ENCODE measurements at places on chromosomes 7 and 10.

DNA sequence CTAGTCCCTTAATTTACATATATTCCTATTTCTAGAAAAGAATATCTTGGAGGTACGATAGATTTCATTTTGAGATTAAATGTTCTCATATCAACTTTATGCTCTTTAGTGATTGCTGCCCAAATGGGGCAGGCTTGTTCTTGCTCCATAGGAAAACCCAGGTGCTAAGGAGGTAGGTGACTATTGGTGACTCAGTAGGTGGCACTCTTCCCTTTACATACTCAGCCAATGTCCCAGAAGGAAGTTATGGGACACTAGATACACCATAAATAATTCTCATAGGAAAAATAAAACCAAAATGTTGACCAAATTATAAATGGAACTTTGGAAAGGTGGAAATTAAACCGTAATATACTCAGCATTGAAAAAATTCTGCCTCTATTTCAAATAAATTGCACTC, 4.0 kb downstream of the SKAP2 start:
- DNase-seq, result peak; percentile 73

DNA sequence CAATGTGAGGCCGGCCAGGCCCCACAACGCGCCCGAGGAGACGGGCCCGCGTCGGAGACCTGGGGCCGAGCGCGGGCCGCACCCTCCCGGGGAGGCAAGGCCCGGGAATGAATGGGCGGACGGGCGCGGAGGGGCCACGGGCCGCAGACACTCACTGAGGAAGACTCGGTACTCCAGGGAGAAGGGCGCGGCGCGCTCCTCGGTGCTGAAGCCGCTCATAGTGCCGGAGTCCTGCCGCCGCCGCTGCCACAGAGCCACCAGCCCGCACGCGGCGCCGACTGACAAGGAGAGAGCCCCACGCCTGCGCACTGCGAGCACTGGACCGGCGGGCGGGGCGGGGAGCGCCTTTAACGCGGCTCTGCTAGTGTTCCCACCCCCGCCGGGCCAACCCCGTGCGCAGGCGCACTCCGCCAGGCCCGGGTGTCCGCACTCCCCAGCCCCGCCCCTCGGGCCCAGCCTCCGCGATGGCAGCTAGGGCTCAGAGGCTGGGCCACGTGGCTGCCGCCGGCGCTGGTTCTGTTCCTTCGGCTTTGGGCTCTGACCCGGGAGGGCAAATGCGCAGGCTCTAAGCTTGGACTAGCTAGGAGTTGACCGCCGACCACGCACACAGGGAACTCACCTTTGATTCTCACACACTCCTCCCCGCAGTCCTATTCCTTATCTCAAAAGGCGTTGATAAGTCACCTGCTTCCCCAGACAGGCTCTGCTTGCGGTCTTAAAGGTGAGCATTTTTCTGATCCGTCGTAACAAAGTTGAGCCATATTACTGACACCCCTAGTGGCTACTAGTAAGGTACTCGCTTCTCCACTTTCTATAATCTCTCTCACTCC, at the start of gene PPA1:
Gene PPA1, minus strand, starts transcription at position 321 of the 830 bp plus-strand sequence. Its CDS starts 102 bp downstream, at position 219.
- peak; percentile 97 for DNase-seq

DNA sequence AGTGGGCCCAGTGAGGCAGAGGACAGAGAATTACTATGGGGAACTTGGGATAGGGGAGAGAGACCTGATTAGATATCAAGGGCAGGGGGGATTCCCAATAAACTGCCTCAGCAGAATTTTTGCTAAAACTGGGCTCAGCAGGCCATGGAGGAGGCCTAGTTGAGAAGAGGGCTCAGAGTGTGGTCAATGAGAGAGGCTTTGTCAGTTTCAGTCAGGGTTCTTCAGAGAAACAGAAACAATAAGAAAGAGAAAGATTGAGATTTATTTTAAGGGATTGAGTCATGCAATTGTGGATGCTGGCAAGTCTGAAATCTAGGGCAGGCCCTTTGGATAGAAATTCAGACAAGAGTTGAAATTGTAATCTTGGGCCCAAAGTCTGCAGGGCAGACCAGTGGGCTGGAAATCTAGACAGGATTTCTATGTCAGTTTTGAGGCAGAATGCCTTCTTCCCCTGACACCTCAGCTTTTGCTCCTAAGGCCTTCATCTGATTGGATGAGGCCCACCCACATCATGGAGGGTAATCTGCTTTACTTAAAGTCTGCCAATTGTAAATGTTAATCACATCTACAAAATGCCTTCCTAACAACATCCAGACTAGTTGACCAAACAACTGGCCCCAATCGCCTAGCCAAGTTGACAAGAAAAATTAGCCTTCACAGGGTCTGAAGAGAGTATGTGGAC, 33.5 kb upstream of the CCSER2 start:
- DNase-seq, result no peak

- DNase-seq, result no peak
Measured at GRCh38 chr7:2425749-2426148, 22.3 kb downstream of the CHST12 start.

- DNase-seq, result no peak
Measured at GRCh38 chr10:78850644-78851435, 217.9 kb upstream of the ZMIZ1 start.

DNA sequence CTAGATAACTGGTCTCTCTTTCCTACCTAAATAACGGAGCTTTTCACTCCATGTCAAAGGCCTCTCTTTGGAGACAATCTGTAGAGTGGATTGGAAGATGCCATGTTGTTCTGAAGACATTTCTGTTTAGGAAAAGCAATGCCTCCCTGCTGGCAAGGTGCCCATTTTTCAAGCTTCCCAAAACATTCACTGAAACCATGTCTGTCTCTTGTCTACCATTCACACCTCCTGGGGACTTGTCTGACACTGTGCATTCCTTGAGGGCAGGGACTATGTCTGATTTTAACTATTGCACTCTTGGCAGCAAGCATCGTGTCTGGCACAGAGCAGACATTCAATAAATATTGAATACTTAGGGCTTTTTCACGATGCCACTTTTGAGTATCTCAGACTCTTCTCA, 528.9 kb upstream of the NRP1 start:
- DNase-seq, result no peak

DNA sequence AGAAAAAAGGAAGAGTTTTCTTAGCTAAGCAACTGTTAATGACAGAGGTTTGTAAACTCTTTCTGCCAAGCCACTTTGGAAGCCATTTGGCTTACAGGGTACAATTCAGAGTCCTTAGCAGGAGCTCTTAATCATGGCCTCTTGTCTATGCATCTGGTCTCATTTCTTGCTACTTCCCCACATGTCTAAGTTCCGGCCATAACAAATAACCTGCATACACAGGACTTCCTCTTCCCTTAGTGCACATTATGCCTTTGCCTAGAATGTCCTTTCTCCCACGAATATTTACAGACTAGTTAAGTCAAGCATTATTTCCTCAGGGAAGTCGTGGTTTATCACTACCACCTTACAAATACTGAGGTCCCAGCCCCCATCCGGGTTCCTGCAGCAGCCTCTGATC, 8.6 kb upstream of the UPF2 start:
- DNase-seq, result no peak

- DNase-seq, result peak; percentile 72
Measured at GRCh38 chr10:116866987-116867595, 17.8 kb downstream of the ENO4 start.

GRCh38 chr7:132991615-132992587, 90.0 kb downstream of the CHCHD3 start:
- DNase-seq, result no peak

- DNase-seq, result no peak
Measured at GRCh38 chr10:86803156-86803555, 46.7 kb downstream of the BMPR1A start.

DNA sequence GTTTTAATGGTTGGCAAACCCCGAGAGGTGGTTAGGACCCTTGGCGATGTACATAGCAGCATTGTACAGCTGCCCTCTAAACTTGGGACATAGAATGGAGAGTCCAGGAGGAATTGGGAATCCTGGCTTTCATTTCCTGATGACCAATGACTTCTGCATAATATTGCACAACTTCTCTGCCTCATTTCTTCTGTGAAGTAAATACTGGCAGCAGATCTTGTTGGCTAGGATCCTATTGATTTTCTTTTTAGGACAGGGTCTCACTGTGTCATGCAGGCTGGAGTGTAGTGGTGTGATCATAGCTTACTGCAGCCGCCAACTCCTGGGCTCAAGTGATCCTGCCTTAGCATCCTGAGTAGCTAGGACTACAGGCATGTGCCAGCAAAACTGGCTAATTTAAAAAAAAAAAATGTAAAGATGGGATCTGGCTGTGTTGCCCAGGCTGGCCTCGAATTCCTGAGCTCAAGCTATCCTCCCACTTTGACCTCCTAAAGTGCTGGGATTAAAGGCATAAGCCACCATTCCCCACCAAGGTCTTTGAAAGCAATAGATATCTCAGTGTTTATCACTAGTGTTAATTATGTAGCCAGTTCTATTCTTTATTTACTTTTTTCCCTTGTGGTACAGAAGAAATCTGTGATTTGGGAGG, 58.1 kb downstream of the PODXL start:
- DNase-seq, result no peak

- peak; percentile 32 for DNase-seq
Measured at GRCh38 chr7:116340943-116341907, 130.9 kb downstream of the TES start.

GRCh38 chr7:4352069-4352468, 330.0 kb upstream of the FOXK1 start:
- no peak for DNase-seq

DNA sequence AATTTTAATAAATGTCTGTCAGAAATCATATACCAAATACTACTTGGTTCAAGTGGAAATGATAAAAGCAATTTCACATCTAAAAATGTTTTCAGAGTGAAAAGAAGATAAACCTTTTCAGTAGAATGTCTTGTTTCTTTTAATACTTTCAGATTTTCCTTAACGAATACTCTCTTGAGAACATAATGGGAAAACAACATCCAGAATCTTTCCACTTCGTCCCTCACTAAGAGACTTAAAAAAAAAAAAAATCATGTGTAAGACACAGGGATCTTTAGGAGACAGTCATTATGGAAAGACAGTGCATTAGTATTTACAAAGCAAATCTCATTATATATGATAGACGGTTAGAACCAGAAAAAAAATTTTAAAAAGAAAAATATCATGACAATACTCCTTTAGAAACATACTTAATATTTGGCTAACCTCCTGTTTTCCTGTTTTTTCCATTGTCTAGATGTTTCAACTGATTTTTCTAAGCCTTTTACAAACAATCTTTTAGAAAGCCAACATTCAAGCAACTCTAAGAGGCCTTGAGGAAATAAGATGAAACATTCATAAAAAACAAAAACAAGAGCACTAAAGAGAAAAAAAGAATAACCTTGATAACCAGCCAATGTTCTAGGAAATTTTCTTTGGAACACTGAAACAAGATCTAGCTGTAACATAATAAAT, 339.9 kb upstream of the LRRN3 start:
- no peak for DNase-seq

- peak; percentile 66 for DNase-seq
Measured at GRCh38 chr10:97791824-97792721, 20.3 kb upstream of the SFRP5 start.

- DNase-seq, result peak; percentile 46
Measured at GRCh38 chr7:73827567-73828106, 3.2 kb upstream of the CLDN4 start.

DNA sequence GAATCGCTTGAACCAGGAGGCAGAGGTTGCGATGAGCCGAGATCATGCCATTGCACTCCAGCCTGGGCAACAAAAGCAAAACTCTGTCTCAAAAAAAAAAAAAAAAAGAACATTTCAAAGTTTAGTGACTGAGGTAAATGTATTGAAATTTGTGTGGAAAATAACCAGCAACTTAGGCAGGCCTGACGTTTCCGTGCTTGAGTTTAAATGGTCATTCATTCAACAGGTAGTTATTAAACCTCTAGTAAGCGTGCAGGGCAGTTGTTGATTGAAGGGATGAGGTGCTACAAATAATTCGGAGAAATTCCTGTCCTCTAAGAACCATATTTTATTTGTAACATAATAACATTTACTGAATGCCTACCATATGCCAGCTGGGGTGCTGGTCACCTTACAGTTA, 135.3 kb downstream of the PRKAG2 start:
- no peak for DNase-seq

- DNase-seq, result no peak
Measured at GRCh38 chr10:122380703-122381102, 6.2 kb downstream of the PLEKHA1 start.

All from epithelial cell of esophagus (primary cell).